ENCODE measurements at places on chromosomes 2 and 18.
A peak's percentile ranks its signal among the peaks of the same experiment; 100 is the strongest.

- DNase-seq, result no peak
Measured at GRCh38 chr18:50473881-50474280, 86.0 kb upstream of the MAPK4 start.

DNA sequence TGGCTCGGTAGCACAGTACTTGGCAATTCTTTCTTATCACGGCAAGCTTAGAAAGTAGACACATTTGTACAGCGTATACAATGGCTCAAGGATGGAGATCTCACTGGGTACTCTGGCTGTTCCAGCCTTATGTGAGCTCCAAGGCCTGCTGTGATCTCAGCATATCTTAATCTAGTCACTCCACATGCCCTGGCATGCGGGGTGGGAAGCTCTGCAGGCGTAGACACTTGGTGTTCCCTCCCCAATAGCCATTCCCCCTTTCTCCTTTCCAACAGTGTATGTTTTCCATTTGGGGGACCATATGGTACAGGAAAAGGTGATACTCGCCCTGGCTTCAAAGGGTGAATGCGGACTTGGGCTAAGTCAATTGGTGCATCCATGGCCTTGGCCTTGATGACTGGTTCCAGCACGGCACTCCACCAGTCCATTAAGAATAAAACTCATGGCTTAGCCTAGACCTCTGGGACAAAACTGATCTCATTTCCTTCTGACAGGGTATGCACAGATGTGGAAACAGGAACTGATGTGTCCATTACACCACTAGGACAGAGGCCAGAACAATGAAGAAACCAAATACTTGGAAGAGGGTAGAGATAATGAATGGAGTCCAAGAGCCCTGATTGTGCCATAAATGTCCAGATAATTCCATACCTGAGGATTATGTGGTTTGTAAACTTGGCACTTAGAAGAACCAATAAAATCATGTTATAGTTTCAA, 28.4 kb downstream of the TGIF1 start:
- no peak for DNase-seq

DNA sequence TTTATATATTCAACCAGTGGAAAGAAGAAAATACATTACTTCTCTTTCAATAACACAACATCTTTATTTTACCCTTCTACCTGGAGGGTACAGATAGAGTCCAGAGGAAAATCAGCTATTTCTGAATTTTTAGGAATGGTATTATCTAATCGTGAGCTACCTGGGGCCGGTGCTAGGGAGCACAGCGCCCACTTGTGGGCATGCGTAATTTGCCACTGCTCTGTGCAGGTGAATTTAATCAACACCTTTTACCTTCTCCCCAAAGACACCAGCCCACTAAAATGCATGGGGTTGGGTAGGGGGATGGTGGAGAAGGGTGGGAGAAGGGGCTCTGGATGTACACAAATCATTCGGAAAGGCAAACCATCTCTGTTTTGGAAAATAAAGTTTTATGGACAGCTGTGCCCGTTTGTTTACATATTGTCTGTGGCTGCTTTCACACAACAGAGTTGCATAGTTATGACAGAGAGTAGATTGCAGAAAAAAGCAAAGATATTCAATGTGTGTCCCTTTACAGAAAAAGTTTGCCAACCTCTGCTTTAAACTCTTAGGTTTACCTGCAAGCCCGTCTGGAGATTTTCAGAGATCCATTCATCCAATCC, 51.5 kb upstream of the DCC start:
- DNase-seq, result peak; percentile 9

DNA sequence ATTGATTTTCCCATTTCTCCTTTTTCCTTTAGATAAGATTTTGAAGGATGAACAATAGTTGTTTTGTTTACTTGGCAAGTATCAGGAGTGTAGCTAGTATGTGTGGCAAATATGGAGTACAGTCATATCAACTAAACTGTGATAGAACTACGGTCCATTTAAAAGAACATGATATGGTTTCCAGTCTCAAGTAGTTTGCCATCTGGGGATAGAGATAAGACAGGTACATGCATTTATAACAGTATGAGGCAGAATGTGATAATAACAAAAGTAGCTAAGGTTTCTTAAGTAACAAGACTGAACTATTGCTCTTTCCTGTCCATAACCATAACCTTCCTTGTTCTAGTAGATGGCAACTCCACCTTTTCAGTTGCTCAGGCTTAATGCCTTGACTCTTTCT, 75.6 kb upstream of the TACR1 start:
- no peak for DNase-seq

- DNase-seq, result no peak
Measured at GRCh38 chr18:3889803-3890202, 439.8 kb downstream of the TGIF1 start.

DNA sequence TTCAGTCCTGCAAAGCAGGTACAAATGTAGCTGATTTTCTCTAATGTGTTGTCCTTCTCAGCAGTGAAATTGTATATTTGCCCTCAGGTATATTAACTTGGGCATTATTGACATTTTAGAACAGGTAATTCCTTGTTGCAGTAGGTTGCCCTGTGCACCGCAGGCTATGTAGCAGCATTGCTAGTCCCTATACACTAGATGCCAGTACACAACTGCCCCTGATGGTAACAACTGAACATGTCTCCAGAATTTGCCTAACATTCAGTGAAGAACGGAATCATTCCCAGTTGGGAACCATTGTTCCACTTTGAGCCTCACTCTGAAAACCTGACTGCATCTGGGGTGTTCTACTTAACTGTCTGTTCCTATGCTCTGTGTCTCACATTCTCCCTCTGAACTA, 23.1 kb upstream of the TFPI start:
- no peak for DNase-seq
